Chondrocyte (in vitro differentiated cells): ENCODE measurements at places on chromosomes 3 and 15.

DNA sequence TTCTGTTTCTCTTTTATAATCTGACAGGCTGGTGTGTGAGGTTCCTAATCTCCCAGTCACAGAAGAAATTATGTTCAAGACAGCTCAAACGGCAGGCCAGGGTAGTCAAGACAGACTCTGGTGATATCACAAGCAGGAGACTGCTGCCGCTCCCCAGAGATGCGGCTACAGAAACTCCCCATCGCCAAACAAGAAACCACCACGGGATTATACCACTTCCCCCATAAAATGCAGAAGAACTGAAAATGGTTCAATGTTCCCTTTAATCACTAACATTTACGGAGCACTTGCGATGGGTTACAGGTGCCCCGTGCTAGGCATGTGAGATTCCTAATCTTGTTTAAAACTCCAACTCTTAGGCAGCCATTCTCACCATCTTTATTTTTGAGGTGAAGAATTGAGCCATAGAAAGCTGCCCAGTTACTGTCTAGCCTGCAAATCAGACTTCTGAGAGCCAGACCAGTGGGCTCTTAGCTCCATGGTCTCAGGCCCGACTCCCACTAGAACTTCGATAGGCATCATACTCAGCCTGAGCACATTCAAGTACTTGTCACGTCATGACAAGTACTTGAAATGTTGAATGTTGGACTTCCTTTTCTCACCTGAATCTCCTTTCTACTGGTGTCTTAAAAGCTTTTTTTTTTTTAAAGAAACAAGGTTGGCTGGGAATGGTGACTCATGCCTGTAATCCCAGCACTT lies 58.4 kb downstream of the TBC1D2B start:
- DNase-seq: no peak

DNA sequence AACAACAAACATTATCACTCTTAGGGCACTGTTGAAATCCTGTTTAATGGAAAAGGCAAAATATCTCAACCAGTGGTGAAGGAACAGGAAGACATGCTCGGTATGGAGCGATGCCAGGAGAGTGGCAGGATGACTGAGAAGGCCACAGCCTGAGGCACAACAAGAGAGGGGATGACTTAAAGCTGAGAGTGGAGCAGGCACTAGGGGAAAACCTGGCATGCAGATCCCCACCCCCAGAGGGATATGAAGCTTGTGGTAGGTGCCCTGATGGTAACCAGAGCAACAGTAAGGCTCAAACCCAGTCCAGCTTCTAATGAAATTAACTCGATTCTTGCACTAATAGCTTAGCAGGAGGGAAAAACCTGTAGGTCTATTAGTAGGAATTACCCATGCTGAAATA lies 40.4 kb downstream of the LYSMD4 start:
- no peak for DNase-seq

DNA sequence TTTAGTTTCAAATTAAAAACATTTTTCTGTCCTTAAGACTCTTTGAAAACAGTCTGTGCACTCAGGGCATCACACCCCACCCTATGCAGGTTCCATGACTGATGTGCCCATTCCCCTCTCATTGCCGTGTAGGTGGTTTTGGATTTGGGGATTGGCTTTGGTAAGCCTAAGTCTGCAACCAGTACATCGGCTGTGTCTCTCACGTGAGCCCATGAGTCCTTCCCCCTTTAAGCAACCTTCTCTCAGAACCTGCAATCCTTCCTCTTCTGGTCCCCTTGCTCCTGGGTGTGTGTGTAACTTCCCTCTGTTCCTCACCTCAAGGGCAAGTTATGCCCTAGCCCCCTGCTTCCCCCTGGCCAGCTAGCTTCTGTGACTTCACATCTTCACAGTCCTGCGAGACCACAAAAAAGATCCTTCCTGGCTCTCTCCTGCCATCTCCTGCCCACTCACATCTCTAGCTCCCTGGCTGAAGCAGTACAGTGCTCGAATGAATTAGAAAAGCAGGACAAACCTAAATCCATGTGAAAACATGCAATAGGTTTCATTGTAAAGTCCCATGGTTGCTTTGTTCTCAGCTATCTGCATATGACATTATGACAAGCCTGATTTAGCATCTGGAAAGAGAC lies 126.7 kb downstream of the UACA start:
- no peak for DNase-seq

- no peak for DNase-seq
Measured at GRCh38 chr3:56339244-56339643, 129.0 kb downstream of the ERC2 start.

- DNase-seq: no peak
Measured at GRCh38 chr15:68503213-68503612, 71.2 kb upstream of the ITGA11 start.

DNA sequence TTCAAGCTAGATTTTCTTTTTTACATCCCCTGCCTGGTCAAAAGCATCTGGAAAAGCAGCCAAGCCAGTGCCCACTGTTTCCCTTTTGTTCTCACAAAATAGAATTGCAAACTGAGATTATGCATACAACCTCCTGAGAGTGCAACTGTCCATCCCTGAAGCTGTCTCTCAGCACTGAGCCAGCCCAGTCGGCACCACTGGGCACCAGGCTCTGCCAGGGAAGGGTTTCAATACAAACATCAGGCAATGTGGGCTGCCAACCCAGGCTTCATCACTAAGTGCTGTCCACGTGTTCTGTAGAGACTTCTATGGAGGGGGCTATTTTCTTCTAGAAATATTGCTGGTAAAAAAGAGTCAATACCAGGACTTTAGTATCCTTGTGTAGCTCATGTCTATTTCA lies 356.3 kb upstream of the TBL1XR1 start:
- no peak for DNase-seq

DNA sequence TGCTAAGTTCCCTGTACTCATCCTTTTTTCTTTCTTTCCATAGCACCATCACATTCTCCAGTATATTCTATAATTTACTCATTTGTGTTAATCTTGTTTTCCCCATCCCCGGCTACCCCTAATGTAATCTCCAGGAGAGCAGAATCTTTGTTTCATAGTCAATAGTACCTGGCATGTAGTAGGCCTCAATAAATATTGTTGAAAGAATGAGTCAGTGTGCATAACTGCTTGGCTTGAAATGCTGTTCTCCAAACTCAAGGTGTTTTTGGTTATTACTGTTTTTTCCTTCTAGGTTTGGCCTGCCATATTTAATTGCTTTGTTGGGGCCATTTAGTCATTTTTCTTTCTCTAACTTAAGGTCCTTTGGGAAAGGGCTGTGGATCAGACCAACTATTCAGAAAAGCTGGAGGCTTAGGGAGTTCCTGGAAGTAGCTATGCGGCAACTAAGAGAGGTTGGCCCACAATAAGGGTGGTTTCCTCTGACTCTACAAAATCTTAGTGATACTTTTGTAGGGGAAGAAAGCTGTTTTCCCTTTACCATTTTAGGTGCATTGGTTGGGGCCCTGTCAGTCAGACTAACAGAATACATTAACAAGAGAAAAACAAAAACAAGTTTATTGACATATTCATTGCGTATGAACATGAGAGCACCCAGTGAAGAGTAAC lies 28.4 kb downstream of the KAT2B start:
- DNase-seq: no peak

GRCh38 chr3:38545983-38546382 lies 49.8 kb downstream of the EXOG start:
- DNase-seq: no peak

- no peak for DNase-seq
Measured at GRCh38 chr3:119206611-119207511, 33.5 kb downstream of the UPK1B start.

DNA sequence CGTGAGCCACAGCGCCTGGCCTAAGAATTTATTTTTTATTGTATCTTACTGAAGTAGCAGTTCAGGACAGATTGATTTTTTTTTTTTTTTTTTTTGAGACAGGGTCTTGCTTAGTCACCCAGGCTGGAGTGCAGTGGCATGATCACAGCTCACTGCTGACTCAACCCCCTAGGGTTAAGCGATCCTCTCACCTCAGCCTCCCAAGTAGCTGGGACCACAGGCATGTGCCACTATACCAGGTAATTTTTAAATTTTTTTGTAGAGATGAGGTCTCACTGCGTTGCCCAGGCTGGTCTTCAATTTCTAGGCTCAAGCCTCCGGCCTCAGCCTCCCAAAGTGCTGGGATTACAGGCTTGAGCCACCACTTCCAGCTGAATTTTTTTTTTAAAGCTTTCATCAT lies 99.8 kb upstream of the HERC1 start:
- no peak for DNase-seq

DNA sequence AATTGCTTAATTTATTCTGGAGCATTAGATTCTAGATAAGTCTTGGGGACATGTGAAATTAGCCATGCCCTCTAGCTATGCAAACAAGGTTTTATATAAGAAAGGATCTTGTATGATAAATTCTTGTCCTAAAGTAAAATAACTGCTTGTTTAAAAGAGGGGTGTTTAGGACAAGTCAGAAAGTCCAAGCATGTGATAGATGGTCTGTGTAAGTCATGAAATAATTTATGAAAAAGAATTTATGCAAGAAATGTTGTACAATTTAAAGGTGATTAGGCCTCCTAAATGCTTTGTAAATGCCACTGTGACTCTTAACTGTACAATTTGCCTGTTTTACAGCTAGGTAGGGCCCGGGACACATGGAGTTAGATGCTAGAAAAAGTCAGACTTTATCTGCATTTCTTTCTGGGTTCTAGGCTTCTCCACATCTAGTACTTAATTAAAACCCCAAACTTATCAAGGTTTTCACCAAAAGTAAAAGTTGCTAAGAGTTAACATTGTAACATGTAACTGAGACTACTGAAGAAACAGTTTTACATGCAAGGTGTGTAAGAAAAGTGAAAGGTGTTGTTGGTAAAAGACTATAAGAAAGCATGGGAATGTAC lies 13.2 kb downstream of the LINS1 start:
- DNase-seq: no peak

- DNase-seq: no peak
Measured at GRCh38 chr3:112675943-112676535, 35.1 kb upstream of the CCDC80 start.

- DNase-seq: no peak
Measured at GRCh38 chr3:179304605-179305004, 18.2 kb upstream of the ZNF639 start.

GRCh38 chr15:83158393-83158792 lies 49.2 kb downstream of the HDGFL3 start:
- DNase-seq: no peak

DNA sequence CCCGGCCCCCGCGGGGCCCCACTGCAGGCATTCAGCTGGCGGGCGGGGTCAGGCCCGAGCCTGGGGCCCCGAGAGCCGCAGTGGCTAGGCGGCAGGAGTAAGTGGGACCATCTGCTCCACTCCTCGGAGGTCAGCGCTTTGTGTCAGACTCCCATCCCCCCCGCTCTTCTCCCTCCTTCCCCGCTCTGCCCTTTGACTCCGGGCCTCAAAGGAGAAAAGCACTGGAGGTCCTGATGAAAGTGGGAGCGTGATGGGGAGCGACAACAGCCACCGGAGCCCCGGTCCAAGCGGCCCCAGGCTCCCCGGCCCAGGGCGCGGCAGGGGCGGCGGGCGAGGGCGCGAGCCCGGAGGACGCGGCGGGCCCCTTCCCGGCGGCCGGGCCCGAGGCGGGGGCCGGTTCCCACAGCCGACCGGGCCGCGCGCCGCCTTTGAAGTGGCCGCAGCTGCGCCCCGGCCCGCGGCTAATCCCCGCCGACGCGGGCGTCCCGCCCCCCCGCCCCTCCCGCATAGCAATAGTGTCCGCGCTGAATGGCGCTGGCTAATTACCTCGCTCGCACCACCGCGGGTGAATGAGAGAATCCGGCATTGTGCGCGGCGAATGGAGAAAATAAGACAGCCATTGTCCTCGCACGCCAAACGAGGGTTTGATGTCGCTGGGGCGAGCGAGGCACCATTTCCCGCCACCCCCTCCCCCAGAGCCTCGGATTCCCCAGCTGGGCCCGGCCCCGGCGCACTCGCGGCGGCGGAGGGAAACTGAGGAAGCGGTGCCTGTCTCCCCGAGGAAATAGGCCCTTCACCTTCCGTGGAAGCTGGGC lies 22.4 kb downstream of the IGDCC3 start:
- DNase-seq: no peak

- no peak for DNase-seq
Measured at GRCh38 chr3:166446986-166447385, 609.8 kb upstream of the BCHE start.

DNA sequence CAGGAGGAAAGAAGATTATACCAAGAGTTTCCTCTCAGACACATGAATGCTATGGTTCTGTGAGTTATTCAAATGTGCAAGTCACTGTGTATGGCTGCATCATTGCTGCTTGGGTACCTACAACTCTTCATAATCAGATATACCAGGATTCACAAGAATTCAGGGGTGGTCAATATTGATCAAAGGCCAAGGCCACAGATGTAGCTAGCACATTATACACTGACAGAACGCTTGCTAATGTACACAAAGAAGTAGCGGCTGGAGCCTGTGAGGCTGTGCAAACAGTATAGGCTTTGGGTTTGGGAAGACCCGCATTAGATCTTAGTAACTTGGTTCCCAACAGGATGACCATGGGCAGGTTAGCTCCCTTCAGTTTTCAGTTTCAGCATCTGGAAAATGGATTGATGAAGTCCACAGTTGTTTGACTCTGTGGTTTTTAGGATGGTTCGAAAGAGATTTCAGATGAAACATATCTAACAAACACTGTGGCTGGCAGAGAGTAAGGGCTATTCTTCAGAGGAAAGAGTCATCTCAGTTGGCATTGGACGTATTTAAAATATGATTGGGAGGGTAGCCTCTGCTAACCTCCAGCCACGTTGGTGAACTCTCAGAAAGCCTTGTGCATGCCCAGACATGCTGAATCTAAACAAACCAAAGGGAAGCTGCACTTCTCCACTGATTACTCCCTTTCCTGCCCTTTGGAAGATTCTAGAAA lies 748.7 kb upstream of the CFAP20DC start:
- DNase-seq: no peak

GRCh38 chr3:83946554-83946953 lies 1012.2 kb upstream of the CADM2 start:
- DNase-seq: no peak

DNA sequence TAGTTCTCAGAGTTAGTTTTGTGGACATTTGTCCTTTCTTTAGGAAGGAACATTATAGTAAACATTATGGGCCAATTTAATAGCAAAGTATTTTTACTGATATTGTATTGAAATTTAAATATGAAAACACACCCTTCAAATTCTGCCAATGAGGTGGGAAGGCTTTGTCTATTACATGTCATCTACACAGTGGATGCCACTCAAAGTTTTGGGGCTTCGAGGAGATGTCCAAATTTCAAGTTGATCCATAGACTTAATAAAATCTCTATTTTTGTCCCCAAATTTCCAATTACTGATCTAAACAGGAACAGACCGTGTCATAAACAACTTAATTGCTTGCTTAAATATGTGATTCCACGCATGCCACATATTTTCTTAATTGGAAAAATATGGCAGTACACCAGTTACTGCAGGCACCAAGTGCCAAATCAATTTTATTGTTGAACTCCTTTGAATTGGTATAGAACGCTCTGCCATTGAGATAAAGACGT lies 1.7 kb downstream of the SHOX2 start:
- DNase-seq: no peak

- DNase-seq: no peak
Measured at GRCh38 chr3:108728934-108729333, 28.3 kb downstream of the RETNLB start.
